ENCODE measurements at places on chromosomes 1 and 21.

- DNase-seq: no peak
Observed at GRCh38 chr1:230636575-230637148, 5.6 kb upstream of the COG2 start.

GRCh38 chr1:113415310-113416070 is 25.2 kb downstream of the MAGI3 start:
- no peak for DNase-seq

GRCh38 chr1:220604926-220605325 is 77.0 kb downstream of the MARK1 start:
- no peak for DNase-seq

DNA sequence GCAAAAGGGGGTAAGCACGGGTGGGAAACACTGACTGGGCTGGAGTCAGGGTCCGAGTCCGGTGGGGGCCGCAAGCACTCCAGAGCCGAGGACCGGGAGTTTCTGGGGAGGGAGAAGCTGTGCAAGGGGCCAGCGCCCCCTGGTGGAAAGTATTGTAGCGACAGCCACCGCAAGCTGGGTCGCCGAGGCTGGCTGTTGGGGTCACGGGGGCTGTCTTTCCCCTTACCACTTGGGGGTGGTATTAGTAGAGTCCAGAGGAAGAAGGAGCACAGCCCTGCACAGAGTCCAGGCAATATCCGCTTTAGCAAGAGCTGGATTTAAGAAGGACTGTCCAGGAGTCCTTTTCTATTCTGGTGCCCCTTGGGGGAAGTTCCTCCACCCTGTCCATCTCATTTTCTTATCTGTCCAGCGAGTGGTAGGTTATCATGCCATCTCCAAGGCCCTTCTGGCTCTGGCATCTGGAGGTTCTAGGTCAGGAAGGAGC is 17.9 kb upstream of the ETV3 start:
- peak; percentile 86 for DNase-seq

DNA sequence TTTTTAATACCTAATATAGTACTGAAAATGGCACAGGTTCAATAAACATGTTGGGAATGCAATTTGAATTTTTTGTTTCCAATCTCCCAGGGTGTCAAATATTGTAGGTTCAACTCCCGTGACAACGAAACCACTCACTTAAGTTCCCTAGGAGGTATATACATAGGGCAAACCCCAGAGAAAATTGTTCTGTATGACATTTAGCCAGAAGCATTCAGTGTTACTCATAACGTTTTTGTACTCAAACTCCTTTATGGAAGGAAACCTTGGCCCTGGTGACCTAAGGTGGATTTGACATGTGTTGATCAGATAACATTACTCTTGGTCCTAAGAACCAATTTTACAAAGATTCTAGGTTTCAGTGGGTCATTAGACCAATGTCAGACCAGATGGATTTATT is 110.6 kb downstream of the USP25 start:
- DNase-seq: no peak

GRCh38 chr1:1470626-1471388 is 758 bp upstream of the ATAD3B start:
- no peak for DNase-seq
